ENCODE measurements at places on chromosomes 2 and 18.

- DNase-seq: no peak
These were observed 14.2 kb downstream of the GPATCH11 start for GRCh38 chr2:37098416-37099118.

- peak; percentile 89 for DNase-seq
These were observed at the start of gene DYNC1I2 for GRCh38 chr2:171687287-171688128. DYNC1I2 (plus strand) TSS chr2:171687469; CDS start chr2:171690156, 2,687 bp downstream.

- DNase-seq: no peak
These were observed 833 bp downstream of the EPB41L5 start for GRCh38 chr2:120013597-120014223.

GRCh38 chr2:71925268-71926088 is 222.2 kb downstream of the CYP26B1 start:
- no peak for DNase-seq

GRCh38 chr18:49243391-49243790 is 217.1 kb downstream of the DYM start:
- no peak for DNase-seq

- DNase-seq: no peak
These were observed 730.0 kb downstream of the SOCS6 start for GRCh38 chr18:71018816-71019215.

GRCh38 chr18:31965316-31965970 is 22.5 kb upstream of the TRAPPC8 start:
- DNase-seq: no peak

DNA sequence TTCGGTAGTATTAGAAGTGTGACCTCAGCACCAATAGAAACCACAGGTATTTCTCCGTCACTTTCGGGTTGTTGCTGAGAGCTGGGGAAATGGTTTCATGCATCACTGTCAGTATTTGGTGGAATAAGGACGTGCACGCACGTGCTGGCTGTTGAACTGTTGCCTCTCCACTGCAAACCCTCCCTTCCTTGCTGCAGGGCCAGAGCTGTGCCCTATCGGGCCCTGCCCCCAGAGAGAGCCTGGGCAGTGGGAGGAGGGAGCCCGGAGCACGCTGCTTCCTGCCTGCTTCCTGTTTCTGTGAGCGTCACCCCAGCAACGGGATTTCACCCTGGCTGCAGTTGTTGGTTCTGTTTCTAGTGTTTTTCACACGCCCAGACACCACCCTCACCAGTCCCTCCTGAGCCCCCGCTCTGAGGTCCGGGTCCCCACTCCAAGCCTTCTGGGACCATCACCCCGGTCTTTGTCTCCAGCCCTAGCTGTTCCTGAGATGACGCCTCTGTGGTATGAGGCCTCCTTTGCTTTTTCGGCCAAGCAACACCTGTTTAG is 47.4 kb downstream of the LRRFIP1 start:
- DNase-seq: no peak

GRCh38 chr2:207896525-207897285 is 127.0 kb upstream of the FZD5 start:
- no peak for DNase-seq
